ENCODE measurements at places on chromosomes 2 and 18.

DNA sequence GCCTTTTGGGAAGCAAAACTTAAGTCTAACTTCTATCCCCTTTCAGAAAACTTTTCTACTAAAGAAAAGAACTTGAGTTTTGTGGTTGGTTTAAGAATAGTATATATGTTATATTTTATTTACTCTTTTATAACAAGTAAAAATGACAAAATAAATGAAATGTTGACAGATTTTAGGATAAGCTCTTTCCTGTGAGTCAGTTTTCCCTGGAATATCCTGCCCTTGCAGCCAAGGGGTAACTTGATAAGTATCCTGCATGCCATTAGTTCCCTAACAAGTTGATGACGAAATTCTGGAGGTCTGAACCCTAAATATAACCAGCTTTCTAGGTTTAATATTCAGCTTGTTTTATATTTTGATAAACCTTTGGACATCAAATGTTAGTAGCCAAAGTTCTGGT is 7.3 kb upstream of the HTR2B start:
- no peak for DNase-seq

- DNase-seq: no peak
These were observed 322.3 kb upstream of the TCF4 start for GRCh38 chr18:55910296-55910695.

DNA sequence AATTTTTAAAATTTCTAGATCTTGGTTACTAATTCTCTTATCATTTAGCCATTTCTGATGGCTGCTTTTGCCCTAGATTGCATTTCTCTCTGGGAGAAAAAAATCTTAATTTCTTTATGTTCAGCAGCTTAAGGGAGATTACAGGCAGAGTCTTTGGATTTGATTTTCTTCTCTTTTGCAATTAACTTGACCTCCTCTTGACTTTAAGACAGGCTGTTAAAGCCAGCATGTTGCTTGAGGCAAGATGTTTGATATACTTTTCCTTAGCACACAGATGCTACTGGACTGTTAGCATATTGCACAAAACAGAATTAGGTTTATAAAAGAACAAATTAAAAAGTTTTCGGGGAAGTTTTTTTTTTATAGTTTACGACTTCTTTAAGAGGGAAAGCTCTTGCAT is 50.0 kb downstream of the XRCC5 start:
- DNase-seq: no peak

GRCh38 chr2:74560591-74560990 is 6.1 kb downstream of the DOK1 start:
- DNase-seq: no peak

DNA sequence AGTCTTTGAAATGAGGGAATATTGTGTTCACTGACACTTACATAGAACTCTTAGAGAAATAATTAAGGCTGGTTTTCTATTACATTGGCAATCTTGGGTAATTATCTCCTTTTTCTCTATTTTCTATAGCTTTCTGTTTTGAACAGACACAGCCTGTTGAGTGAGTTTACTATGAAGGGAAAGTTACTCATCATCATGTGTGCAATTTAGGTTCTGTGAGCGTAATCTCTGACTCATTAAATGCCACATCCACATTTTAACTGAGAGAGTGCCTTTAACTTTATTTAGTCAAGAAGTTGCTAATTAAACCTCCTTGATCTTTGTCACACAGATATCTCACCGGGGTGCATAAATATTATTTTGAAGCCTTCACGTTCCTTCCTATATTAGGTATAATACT is 174.0 kb upstream of the SLC8A1 start:
- no peak for DNase-seq

DNA sequence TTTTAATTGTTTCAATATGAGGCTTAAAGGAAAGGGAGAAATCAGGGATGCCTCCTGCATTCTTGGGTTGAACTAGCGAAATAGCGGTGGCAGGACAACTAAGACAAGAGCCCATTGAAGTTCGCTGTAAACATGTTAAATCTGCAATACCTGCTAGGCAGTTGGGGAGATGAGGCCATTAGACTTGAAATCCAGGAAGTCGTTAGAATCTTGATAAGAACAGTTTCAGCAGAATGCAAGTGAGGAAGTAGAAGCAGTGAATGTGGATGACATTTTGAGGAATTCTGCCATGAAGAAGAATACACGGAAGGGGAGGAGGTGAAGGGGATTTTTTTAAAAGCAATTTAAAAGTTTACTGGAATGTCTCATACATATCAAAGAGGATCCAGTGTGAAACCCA is 109.7 kb downstream of the LPIN1 start:
- no peak for DNase-seq

DNA sequence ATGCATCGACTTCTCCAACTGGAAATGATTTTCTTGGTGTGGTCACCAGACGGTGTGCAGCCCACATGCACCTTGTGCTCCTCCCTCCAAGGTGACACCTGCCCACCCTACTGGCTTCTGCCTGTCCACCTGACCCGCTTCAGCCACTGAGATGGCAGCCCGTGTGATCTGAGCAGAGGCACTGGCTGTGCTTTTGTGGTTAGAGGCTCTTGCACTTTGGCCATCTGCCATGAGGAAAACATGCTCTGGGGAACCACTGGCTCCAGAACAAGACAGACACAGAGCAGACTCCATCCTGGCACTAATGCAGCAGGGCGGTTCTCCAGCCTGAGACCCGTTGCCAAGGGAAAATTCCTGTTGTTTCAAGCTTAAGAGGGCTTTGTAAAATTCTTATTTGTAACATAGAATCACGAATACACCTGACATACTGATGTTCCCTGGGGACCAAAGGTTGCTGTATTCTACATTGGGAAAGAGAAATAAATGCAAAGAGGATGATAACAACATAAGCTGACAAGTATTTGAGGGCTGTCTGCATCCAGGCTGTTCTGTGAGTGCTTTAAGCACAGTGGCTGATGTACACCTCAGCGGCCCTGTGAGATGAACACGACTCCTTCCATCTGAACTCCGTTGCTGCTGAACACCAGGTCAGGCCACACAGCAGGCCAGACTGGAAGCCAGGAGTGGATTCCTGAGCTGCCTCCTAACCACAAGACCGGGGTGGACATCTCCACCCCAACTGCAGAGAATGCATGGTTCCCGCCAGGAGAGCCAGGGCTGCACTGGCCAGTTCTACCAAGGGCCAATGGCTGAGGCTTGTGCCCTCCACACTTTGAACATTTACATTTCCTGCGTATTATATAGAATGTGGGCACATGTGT is 820.4 kb downstream of the GALR1 start:
- DNase-seq: peak; percentile 39

GRCh38 chr2:226649871-226650660 is 149.6 kb downstream of the IRS1 start:
- peak; percentile 22 for DNase-seq

DNA sequence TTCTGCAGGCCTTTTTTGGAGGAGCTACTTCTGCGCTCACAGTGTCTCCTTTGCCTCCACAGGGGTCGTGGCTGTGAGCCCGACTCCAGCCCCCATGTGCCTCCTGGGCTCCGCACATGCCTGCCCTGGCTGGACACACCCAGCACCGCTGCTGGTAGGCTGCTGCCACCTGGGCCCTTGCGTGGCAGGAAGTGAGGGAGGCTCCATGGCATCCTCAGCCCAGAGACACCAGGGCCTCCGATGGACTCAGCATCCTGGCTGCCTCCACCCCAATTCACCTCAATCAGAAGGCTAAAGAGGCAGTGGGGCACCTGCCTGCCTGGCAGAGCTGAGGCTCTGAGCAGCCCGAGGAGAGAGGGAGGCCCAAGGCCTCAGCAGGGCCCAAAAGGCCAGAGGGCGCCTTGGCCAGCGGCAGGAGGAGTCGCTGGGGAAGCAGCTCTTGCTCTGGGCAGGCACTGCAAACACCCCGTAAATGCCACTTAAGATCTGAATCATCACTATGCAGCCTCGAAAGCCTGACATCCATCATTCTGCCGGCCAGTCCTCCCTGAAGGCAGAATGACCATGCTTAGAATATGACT is 68.3 kb upstream of the OTOS start:
- no peak for DNase-seq

DNA sequence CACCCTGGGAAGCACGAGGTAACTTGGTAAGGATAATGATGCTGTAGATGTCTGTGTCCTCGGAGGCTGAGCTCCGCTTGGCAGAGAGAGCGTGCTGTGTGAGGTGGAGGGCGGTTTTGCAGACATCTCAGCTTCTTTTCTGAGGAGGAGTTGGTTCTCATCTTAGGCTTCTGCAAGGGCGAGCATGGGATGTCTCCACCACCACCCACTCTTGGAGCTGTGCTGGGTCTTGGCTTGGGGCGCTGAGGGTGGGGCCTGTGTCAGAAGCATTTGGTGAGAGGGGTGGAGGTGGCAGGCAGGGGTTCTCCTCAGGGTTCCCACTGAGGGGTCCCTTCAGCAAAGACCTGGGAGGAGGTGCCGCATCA is 9.2 kb downstream of the OXER1 start:
- DNase-seq: no peak

DNA sequence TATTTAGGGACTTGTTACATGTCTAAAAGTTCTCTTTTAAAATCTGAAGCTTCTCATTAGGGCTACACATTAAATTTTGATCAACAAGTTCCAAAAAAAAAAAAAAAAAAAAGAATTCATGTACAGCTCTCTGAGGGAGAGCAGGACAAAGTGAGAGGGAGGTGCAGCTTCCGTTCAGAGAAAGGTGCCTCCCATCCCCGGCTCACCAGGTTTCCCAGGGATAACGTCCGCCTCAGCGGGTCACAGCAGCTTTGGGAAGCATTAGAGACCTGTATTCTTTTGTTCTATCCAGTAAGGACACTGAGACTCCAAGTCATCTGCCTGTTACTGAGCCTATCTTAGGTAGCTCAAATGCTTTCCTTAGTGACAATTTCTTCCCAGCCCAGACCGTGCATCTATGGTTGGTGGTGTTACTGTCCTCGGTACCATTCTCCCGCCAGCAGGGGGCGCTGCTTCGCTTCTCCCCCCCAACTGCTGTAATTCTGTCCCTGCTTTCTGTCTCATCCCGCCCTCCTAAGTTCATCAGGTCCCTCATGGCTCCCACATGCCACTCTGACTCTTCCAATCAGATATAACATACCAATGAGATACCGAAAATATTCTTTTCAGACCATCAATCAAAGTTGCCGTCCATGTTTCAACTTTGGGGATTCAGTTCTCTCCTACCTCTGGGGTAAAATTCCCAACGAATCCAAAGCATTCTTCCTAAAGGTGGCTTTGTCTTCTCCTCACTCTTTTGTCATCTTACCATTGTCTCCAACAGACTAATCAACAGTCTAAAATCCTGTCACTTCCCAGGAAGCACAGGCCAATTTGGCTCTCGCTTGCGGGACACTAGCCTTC is 466.5 kb downstream of the METTL4 start:
- DNase-seq: peak; percentile 55

GRCh38 chr18:50374753-50375391 is at the start of gene SKA1:
Gene SKA1, plus strand, starts transcription at chr18:50375046. Its CDS starts 785 bp downstream, at chr18:50375831.
- DNase-seq: peak; percentile 97

DNA sequence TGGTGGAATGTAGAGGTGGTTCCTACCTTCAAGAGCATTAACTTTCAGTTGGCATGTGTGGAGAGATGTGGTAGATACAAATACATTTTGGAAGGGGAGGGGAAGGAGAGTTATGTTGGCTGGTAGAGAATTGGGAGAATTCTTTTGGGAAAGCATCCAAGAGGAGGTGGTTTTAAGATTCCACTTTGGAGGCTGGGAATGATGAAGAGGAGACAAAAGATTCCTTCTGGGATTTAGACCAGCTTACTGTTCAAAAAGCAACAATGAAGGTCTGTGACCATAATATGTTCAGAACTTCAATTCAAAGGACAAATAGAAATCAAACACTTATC is 120.8 kb upstream of the FOSL2 start:
- no peak for DNase-seq

DNA sequence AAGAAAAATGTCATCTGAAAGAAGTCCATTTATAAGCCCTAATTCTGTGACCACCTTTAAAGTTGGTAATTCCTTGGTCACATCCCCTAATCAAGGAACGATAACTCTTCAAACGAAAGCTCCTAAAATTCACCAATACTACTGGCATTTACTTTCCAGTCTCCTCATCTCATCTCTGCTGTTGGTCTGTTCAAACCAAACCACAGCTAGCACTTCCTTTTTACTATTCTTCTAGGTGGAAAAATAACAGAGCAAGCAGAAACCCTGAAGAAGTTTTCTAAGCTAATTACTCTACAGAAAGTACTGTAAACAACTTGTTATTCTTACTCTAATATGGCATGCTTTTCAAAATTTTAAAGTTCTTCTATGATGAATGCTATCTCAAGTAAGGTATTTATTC is 21.6 kb downstream of the TIA1 start:
- DNase-seq: no peak

GRCh38 chr2:189569295-189569910 is 11.2 kb downstream of the SLC40A1 start:
- peak; percentile 54 for DNase-seq

GRCh38 chr2:150732064-150732463 is 244.6 kb upstream of the RND3 start:
- no peak for DNase-seq

DNA sequence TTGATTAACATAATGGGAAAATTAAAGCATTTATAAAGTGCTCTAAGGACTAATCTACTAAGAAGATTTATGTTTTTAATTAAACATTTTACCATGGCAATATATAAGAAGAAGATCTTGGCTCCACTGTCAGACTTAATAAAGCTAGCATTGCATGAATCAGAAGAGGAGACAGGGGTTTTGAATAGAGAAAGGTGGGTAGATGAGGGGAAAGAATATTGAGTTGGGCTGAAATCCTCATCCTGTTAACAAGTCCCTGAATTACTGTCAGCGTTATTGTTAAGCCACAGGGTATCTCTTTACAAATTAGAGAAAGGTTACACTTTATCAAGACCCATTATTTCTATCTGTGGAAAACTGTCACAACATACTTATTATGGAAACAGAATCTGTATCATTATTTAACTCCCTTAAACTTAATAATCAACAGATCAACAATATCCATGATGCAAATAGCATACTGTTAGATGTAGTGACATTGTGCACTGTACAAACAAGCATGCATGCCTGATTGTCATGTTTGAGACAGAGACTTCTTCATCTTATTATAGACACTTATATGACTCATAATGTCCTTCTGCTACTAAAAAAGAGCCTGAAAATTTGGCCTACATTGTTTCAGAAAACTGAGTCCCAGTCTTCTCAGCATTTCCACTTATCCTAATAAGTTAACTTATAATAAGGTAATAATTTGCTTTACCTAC is 304.1 kb downstream of the NRXN1 start:
- DNase-seq: no peak

DNA sequence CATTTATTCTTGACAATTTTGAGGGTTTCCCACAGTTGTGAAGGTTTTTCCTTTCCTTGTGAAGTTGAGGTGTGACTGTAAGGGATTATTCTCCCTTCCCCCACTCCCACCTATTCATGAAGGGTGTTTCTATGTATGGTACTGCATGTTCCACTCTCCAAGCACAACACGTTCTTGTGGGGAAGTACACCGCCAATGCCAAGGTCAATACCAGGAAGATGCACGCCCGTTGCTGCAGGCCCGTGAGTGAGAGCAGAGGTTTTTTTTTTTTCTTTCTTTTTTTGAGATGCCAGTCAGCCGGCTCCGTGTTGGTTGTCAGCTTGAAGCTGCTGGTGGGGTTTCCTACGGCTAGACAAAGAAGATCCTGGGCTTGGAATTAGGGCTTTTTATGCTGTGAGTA is 38.6 kb upstream of the EPHA4 start:
- DNase-seq: no peak

All from RPMI8226 (cell line).